ENCODE measurements at places on chromosomes 4 and X.
A peak's percentile ranks its signal among the peaks of the same experiment; 100 is the strongest.

- no peak for DNase-seq
Measured at GRCh38 chr4:58368221-58368620, 1258.0 kb upstream of the IGFBP7 start.

GRCh38 chrX:70973221-70973620 is 42.3 kb upstream of the SLC7A3 start:
- no peak for DNase-seq

- DNase-seq: peak; percentile 41
Measured at GRCh38 chr4:6769233-6769988, 13.1 kb upstream of the KIAA0232 start.

GRCh38 chrX:9775930-9776329 is 10.3 kb upstream of the GPR143 start:
- no peak for DNase-seq

DNA sequence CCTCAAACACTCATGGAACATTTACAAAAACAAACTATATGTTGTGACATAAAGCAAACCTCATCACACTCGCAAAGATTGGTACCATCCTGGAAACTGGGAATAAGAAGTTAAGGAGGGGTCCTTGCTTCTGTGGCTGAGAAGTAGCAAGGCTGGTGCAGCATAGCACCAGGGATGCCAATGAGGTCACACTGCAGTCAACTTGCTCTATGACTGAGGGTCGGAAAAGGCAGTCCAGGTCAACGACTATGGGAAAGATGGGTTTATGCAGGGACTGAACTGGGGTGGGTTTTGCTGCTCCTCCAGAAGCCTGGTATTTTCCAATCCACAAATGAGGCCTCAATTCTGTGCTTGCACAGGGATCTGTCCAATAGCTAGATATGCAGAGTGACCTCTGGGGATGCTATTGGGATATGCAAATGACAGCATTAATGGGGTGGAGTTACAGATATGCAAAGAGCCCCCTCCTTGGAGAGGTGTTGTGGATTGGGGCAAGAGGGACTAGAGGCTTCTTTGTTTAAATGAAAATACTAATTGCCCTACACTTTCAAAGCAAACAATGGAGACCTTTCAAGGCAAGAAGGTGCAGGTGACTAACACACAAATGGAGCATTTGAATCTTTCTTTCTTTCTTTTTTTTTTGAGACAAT is 7.2 kb upstream of the IL13RA1 start:
- no peak for DNase-seq

- DNase-seq: no peak
Measured at GRCh38 chr4:54840992-54841768, 183.4 kb downstream of the KIT start.

DNA sequence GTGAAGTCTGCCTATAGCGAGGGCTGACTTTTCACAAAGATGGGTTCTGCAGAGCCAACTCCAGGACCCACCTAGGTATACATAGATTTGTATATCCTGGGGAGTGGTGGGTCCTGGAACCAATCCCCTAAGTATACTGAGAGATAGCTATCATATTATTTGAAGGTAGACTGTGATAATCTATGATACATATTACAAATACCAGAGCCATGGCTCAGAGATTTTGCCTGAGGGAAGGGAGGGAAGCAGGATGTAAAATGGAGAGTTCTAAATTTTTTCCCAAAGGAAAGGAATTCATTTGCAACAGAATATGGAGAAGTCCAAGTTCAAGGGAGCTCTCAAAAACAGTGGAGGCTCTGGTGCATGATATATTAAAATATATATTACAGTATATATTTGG is 7.2 kb downstream of the TCEAL3 start:
- no peak for DNase-seq

- DNase-seq: peak; percentile 18
Measured at GRCh38 chrX:10015723-10016518, 48.8 kb downstream of the CLDN34 start.

DNA sequence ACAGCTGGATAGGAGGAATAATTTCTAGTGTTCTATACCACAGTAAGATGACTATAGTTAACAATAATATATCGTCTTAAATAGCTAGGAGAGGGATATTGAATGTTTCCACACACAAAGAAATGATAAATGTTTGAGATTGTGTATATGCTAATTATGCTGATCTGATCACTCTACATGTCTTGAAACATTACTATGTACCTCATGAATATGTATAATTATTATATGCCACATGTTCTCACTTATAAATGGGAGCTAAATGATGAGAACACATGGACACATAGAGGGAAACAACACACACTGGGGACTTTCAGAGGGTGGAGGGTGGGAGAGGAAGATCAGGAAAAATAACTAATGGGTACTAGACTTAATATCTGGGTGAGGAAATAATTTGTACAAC is 53.2 kb upstream of the MAGEA4 start:
- no peak for DNase-seq

- DNase-seq: no peak
Measured at GRCh38 chr4:88811904-88812303, 114.3 kb upstream of the NAP1L5 start.

- no peak for DNase-seq
Measured at GRCh38 chr4:146346276-146346675, 131.9 kb downstream of the REELD1 start.

- no peak for DNase-seq
Measured at GRCh38 chr4:184599492-184600135, 49.6 kb downstream of the CASP3 start.

GRCh38 chr4:86556791-86557415 is 37.2 kb upstream of the PTPN13 start:
- DNase-seq: no peak

DNA sequence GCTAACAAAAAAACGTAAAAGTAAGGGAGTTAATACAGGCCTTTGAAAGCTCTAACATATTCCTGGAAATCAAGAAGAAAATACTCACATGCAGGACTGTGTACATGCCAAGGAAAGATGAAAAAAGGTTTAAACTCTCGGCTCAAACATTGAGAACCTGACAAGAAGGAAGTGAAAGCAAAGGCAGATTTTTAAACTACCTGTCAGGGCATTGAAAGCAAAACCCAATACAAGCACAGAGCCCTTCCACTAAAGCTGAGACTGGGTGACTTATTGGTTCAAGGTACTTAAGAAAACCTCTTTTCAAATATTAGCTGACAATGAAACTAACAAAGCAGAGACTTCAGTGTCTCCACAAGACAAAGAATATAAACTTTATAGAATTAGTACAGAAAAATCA is 313.0 kb upstream of the GRID2 start:
- no peak for DNase-seq

DNA sequence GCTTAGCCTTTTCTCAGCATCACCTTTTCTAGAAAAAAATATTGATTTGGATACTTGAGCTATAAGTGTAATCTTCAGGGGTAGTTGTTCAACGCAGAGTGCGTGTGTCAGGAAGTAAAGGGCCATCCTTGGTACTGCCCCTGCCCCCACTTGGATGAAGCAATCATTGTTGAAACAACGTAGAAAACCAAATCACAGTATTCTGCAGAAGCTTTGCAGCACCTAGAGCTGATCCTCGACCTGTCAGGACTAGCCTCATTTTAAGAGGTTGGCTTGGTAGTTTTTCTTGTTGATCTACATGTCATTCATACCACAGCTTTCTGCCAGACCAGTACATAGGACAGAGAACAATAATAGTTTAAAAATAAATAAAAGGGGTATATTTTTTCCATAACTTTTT is 65.3 kb upstream of the MYOZ2 start:
- DNase-seq: no peak

- DNase-seq: no peak
Measured at GRCh38 chrX:35664833-35665232, 133.3 kb upstream of the MAGEB16 start.

- no peak for DNase-seq
Measured at GRCh38 chr4:14117575-14118238, 490.2 kb upstream of the BOD1L1 start.

DNA sequence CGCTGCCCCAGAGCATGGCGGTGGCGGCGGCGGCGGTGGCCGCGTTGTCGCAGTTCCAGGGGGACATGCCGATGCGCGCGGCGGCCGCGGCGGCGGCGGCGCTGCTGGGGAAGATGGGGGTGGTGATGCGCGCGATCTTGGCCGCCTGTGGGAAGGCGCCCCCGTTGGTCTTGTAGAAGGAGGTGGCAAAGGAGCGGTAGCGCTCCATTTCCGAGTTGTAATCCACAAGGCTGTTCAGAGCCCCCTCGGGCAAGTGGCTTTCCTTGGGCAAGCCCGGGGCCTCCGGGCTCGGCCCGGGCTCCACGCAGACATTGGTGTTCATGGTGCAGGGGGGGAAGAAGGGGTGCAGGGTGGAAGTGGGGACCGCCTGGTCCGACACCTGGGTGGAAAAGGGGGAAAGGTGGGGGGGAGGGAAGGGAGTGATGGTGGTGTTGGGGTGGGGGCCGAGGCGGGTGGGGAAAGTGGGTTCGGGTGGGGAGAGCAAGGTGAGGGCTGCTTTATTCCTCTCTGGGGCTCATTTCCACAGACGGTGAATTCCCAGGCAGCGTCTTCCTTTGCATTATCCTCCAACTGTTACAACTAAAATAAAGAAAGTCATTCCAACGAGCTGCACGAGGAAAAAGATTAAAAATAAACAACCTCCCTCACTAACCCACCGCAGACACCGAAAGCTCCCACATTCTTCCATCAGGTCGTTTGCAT is 3.1 kb downstream of the CXXC4 start:
- DNase-seq: peak; percentile 53

- DNase-seq: no peak
Measured at GRCh38 chr4:112423591-112423990, 92.4 kb downstream of the NEUROG2 start.

GRCh38 chrX:3655181-3655580 is 58.3 kb downstream of the PRKX start:
- DNase-seq: no peak

GRCh38 chrX:49063715-49064114 is 4.9 kb downstream of the CCDC120 start:
- no peak for DNase-seq

- no peak for DNase-seq
Measured at GRCh38 chr4:158760866-158761265, 8.0 kb upstream of the FNIP2 start.

GRCh38 chr4:7235030-7235380 is 42.7 kb downstream of the SORCS2 start:
- DNase-seq: no peak

- DNase-seq: no peak
Measured at GRCh38 chr4:73415807-73416238, 11.7 kb downstream of the ALB start.

GRCh38 chr4:6087669-6088341 is 69.6 kb upstream of the C4orf50 start:
- no peak for DNase-seq

- no peak for DNase-seq
Measured at GRCh38 chr4:140180577-140180976, 26.6 kb upstream of the MAML3 start.

DNA sequence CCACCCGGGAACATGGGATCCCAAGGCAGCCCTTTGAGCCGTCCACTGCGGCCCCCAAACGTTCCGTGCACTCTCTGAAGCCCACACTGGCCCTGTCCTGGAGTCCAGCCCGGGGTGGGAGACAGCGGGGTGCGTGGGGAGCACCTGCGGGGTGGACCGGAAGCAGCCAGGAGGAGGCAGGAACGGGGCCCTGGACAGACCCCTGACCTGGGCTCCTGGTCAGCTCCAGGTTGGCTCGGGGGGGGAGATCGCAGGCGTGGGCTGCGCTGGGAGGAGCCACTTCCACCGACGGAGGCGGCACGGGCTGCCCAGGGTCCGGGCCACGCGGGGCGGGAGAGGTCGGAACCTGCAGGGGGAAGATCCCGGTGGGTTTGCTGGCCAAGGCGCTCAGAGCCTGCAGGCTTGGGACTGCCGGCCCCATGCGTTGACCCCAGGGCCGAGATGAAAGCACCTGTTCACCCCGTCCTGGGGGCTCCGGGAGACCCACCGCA is 5.7 kb upstream of the PLCXD1 start:
- DNase-seq: no peak

DNA sequence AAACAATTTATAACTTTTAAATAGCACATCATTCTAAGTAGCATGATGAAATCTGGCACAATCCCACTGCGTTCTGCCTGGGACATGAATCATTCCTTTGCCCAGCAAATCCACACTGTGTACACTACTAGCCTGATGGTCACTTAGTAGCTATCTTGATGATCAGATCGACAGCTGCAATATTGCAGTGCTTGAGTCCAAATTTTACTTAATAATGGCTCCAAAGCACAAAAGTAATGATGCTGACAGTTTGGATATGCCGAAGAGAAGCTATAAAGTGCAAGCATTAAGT is 86.6 kb upstream of the NPNT start:
- no peak for DNase-seq

DNA sequence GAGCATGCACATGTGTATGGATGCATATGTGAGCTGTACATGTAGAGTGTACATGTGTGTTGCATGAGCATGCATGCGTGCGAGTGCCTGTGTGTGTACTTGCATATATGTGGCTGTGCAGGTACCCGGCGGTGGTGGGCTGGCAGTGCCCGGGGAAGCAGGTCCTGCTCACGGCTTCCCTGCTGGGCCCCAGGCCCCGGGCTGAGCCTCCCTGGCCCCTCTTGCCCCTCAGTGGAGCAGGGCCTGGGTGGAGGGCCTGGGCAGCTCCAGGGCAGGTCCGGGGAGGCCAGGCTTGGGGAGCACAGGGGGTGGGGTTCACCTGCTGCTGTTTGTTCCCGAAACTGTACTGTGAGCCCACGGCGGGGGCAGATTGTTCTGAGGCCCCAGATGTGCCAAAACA is 9.4 kb downstream of the NAT8L start:
- DNase-seq: no peak

DNA sequence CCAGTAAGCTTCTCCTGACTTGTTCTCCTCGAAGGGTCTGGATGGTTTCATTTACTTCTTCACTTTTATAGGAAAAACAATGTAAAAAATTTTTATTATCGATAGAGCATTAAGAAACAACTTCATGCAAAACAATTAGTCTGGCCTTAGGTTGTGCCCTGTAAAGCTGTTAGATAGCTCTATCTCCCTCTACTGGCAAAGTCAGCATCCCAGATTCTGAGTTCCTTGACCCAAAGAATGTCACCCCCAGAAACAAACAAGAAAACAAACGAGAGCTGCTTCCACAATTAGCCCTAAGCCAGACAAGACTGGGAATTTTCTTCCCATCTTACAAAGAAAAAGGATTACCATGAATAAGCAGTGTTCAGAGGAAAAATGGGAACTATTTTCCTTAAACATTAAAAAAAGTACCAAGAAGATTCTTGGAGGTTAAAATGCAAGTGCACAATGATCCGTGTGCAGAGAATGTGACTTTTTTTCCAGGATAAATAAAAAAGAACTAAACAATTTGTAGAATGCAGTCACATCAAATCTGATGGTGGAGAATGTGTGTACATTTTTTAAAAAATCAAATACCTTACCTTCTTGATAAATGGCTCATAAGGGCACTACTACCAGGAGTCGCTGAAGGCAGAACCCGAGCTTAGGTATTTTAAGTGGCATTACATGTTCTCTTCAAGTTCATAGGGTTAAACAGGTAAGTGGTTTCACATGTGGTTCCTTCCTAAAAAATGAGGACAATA is 293.2 kb downstream of the FBXO8 start:
- no peak for DNase-seq
